Glutamatergic neuron (in vitro differentiated cells): ENCODE measurements at places on chromosomes 4 and X.

GRCh38 chr4:87044511-87045233 lies 109.9 kb downstream of the AFF1 start:
- DNase-seq, result no peak

GRCh38 chr4:107509615-107510014 lies 210.4 kb downstream of the PAPSS1 start:
- DNase-seq, result no peak

GRCh38 chr4:42747971-42748370 lies 91.1 kb upstream of the ATP8A1 start:
- DNase-seq, result no peak

DNA sequence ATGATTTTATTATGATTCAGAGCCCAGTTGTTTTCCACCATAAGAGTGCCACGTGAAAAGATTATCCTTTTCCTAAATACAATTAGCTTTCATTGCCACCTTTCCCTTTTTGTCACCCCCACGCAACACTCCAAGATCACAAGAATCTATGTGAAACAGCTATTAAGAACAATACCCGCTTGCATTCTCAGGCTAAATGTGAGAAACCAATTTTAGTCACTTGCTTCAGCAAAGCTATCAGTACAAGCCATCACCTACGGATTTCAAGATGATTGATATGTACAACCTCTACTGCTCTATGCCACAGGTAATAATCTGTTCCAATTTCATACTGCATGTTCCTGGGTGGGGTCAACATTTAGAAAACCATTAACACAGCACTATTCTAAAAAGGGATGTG lies 2.5 kb downstream of the ATP11C start:
- DNase-seq, result no peak

GRCh38 chr4:10108818-10109783 lies 7.5 kb downstream of the WDR1 start:
- DNase-seq, result no peak

DNA sequence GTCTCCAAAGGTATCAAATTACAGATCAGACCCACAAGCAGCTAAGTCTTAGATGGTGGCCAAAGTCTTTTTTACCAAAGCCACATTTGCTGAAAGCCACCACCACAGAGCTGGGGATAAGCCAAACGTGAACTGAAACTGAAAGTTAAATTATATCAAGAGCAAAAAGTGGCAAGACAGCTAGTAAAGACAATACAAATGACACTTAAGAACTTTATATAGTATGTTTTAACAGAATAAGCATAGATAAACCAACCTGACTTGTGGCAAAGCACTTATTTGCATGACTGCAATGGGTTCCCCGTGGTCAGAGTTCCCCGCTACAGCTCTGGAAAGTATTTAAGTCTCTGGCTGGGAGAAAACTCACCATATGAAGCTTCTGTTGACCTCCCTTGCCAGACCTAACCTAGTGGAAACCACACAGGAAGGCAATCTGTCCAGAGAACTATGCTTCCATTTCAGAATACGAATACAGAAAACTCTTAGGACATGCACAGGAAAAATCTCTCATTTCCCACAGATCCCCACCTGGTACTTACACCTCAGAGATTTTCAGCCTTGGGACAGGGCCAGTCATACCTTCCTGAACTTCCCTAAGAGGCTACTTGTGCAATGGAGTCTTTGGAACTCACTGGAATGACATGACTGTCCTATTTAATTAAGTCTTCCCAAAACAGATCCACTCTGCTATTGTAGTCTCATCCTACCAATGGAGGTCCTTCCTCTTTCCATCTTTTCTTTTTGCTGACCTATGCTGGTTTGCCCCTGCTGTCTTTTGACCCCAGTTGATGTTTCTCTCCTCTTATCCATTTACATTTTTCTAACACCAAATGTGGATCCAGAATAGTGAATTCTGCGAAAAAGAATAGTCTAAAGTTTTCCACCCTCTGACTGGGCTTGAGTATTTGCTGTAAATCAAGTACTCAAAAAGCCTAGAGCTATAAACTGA lies 225.1 kb downstream of the NR3C2 start:
- no peak for DNase-seq

DNA sequence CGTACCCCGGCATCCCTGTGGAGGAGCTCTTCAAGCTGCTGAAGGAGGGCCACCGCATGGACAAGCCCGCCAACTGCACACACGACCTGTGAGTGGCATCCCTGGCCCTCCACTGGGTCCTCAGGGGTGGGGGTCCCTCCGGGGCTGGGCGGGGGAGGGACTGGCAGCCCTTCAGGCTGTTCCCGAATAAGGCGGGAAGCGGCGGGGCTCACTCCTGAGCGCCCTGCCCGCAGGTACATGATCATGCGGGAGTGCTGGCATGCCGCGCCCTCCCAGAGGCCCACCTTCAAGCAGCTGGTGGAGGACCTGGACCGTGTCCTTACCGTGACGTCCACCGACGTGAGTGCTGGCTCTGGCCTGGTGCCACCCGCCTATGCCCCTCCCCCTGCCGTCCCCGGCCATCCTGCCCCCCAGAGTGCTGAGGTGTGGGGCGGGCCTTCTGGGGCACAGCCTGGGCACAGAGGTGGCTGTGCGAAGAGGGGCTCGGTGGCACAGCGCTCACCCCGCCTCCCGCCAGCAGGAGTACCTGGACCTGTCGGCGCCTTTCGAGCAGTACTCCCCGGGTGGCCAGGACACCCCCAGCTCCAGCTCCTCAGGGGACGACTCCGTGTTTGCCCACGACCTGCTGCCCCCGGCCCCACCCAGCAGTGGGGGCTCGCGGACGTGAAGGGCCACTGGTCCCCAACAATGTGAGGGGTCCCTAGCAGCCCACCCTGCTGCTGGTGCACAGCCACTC lies 13.7 kb downstream of the FGFR3 start:
- no peak for DNase-seq

DNA sequence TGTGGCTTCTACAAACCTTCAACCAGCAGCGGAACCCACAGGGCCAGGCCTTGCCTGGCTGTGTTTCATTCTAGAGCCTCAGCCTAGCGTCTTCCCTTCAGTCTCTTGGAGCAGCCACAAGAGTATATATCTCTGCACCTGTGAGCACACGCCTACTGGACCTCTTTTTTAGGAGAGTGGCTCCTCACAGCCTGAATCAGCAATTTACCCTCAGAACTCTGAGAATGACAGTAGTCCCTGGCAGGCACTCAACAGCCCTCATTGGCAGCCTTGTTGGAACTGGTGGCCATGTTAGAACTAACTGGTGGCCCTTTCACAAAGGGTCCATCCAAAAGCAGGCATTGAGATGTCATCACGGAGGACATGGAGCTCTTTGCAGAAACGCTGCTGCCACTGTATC lies 138.9 kb downstream of the BCOR start:
- no peak for DNase-seq

GRCh38 chr4:140152751-140153418 lies 1.1 kb downstream of the MAML3 start:
- DNase-seq, result peak; percentile 79

DNA sequence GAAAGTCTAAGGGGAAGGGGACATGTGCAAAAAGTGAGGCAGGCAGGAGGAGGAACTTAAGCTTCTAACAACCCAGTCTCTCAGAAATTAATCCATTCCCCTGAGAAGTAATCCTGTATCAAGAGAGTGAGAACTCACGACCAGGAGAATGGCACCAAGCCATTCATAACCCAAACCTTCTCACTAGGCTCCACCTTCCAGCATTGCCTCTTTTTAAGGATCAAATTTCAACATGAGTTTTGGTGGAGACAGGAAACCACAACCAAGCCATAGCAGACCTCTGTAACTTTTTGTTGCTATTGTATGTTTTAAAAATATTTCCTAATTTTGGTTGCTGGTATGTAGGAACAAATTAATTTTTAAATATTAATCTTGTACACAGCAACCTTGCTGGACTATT lies 32.8 kb downstream of the PASD1 start:
- DNase-seq, result no peak

DNA sequence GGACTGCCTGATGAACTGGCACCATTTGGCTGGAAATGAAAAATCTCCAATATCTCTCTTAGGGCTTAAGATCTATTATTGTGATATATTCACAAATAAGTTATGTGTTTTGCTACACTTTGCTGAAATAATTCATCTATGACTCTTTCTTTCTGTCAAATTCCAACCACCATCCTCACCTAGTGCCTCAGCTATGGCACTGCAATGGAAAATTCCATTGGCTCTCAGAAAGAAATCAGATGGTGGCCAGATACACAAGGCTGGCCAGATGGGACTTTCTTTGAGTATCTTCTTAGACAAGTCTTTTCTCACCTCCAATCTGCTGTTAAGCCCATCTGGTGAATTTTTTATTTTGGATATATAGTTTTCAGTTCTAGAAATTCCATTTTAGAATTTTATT lies 28.0 kb downstream of the NAT8L start:
- no peak for DNase-seq

DNA sequence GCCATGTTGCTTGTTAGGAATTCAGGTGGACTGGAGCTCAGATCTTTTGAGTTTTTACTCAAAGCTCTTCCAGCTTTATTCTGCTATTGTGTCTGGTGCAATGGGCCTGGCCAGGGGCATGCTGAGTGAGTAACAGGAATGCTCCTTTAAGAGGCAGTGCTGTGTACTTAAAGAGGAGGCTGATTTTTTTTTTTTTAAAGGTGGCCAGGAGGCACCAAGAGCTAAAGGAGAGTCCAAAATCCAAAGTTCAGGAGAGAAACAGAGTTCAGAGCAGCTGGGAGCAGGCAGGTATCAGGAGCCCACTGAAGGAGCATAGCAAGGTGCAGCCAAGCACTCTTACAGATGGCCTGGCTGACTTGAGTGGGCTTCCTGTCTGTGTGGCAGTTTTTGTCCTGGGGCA lies 178.7 kb downstream of the FMR1NB start:
- DNase-seq, result no peak

- DNase-seq, result no peak
Measured at GRCh38 chr4:26930964-26931363, 70.3 kb downstream of the STIM2 start.

GRCh38 chrX:44596277-44596676 lies 53.6 kb upstream of the FUNDC1 start:
- DNase-seq, result no peak

DNA sequence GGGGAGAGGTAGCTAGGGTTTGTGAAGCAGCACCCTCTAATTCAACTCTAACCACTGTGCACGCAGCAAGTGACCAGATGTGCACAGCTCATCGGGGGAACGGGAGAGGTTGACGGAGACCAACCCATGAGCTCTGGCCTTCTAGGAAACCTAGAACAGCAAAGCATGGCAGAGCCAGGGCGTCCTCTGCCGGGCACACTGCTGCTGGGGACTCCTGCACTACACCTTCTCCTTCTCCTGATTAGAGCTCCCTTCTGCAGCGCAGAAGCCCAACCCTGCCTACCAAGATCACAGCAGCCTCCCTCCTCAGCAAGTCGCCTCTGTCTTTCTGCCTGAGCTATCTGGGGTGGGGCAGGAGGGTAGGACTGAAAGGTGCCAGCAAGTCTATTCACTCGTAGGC lies 252.3 kb upstream of the PSAPL1 start:
- no peak for DNase-seq

DNA sequence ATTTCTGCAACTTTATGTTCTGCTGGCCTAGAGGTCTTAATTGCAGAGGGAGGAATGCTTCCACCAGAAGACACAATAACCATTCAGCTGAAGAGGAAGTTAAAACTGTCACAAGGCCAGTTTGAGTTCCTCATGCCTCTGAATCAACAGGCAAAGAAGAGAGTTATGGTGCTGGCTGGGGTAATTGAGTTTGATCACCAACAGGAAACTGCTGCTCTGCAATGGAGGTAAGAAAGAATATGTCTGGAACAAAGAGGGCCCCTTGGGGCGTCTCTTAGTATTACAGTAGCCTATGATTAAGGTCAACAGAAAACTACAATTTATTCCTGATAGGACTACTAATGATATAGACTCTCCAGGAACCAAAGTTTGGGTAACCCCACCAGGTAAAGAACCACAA lies 744.0 kb downstream of the FSTL5 start:
- no peak for DNase-seq
